Left lung (tissue), 14 donors: ENCODE measurements at places on chromosomes 12 and 14. TPM values are rescaled to one million over a fixed set of nuclear protein-coding genes. Genes with fewer than 3 reads are reported as not detected.
A peak's percentile ranks its signal among the peaks of the same experiment; 100 is the strongest.

The PPP1CC gene
- total RNA-seq: 86.8 TPM

The EFS gene
- 17.0 TPM for total RNA-seq

The KCNC2 gene
- total RNA-seq: not detected

The KERA gene
- 0.26 TPM for total RNA-seq

DNA sequence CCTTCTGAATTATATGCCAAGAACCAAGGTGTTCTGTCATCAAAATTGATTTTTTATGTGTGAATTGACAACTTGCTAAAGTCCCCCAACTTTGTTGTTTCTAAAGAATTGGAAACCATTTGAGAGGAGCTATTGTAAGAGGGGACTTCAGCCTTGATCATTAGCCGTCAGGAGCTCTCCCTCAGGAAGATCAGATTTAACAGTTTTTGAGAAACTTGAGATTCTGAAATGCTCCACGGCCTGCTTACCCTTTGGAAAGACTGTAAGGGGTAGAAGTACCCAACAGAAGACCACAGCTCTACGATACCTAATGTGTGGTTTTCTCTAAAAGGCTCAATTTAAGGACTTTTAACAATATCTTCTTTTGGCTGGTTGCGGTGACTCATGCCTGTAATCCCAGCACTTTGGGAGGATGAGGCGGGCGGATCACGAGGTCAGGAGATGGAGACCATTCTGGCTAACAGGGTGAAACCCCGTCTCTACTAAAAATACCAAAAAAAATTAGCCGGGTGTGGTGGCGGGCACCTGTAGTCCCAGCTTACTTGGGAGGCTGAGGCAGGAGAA lies 51.1 kb downstream of the BAZ2A start:
- no peak overlapping the region for H3K4me3 ChIP-seq
- no peak overlapping the region for H3K27ac ChIP-seq
- peaks cover 38% of the 10 kb centered on the region for H3K36me3 ChIP-seq
- DNase-seq: no peak
- H3K27me3 ChIP-seq: no peaks in the 10 kb centered on the region

The GLIPR1L2 gene
- 0.52 TPM for total RNA-seq

The LACRT gene
- not detected for total RNA-seq

- no peak overlapping the region for H3K27ac ChIP-seq
- no peak overlapping the region for H3K4me3 ChIP-seq
- no peak for DNase-seq
- peaks cover 19% of the 10 kb centered on the region for H3K27me3 ChIP-seq
- no peaks in the 10 kb centered on the region for H3K4me1 ChIP-seq
These were observed 15.3 kb upstream of the BCL7A start for GRCh38 chr12:122006186-122006926.

DNA sequence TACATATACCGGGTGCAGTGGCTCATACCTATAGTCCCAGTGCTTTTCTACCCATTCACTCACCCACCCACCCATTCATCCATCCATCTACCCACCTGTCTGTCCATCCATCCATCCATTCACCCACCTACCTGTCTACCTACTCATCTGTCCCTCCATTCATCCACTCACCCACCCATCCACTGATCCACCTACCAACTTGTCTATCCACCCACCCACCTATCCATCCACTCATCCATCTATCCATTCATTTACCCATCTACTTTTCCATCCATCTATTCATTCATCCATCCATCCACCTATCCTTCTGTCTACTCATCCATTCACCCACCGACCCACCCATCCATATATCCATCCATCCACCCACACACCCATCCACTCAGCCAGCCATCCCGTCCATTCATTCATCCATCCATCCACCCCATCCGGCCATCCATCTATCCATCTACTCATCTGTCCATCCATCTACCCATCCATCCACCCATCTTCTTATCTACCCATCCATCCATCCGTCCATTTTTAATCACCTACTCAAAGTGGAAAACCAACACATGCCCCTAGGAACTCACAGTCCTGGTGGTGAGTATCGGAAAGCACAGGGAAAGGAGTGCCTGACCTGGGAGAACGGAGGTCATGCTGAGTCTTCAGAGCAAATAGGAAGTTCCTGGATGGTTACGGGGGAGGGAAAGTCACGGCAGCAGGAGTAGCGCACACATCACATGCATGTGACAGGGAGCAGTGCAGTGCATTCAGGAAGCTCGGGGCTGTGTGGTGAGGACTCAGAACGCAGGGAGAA lies 20.0 kb downstream of the DDX51 start:
- H3K36me3 ChIP-seq: peaks cover 3% of the 10 kb centered on the region
- no peaks in the 10 kb centered on the region for H3K4me1 ChIP-seq
- no peak overlapping the region for H3K27ac ChIP-seq
- H3K4me3 ChIP-seq: no peak overlapping the region

The PDZRN4 gene
- 0.55 TPM for total RNA-seq

- H3K4me3 ChIP-seq: no peak overlapping the region
- no peaks in the 10 kb centered on the region for H3K36me3 ChIP-seq
- peaks cover 11% of the 10 kb centered on the region for H3K4me1 ChIP-seq
- no peak overlapping the region for H3K27ac ChIP-seq
- H3K27me3 ChIP-seq: no peaks in the 10 kb centered on the region
- no peak for DNase-seq
These were observed 33.7 kb upstream of the PPP2R5C start for GRCh38 chr14:101727611-101728366.

The ADAMTS20 gene
- total RNA-seq: not detected

GRCh38 chr12:113929312-113929989 lies 36.7 kb downstream of the RBM19 start:
- no peak overlapping the region for H3K27ac ChIP-seq
- DNase-seq: no peak
- H3K27me3 ChIP-seq: no peaks in the 10 kb centered on the region
- no peak overlapping the region for H3K4me3 ChIP-seq
- H3K4me1 ChIP-seq: peaks cover 3% of the 10 kb centered on the region

DNA sequence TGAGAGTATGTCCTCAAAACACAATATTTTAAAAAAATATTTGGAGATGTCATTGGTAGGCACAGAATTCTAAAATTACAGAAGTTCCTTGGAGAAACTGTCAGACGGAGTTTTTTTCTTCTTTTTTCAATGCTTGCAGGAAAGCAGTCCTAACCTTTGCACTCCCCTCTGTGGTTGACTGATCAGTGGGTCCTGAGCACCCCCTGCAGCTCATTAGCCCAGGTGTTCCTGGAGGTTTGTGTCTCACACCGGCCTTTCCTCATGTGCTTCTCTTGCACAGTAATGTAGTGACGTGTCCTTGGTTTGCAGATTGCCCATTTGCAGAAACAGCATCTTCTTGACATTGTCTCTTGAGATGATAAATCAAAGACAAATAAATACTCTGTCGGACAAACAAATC lies 513.0 kb downstream of the TMEM121 start:
- H3K4me1 ChIP-seq: no peaks in the 10 kb centered on the region
- DNase-seq: no peak
- no peak overlapping the region for H3K4me3 ChIP-seq
- H3K27ac ChIP-seq: no peak overlapping the region
- H3K36me3 ChIP-seq: no peaks in the 10 kb centered on the region

The XRCC3 gene
- 10.7 TPM for total RNA-seq

The SOAT2 gene
- total RNA-seq: not detected

DNA sequence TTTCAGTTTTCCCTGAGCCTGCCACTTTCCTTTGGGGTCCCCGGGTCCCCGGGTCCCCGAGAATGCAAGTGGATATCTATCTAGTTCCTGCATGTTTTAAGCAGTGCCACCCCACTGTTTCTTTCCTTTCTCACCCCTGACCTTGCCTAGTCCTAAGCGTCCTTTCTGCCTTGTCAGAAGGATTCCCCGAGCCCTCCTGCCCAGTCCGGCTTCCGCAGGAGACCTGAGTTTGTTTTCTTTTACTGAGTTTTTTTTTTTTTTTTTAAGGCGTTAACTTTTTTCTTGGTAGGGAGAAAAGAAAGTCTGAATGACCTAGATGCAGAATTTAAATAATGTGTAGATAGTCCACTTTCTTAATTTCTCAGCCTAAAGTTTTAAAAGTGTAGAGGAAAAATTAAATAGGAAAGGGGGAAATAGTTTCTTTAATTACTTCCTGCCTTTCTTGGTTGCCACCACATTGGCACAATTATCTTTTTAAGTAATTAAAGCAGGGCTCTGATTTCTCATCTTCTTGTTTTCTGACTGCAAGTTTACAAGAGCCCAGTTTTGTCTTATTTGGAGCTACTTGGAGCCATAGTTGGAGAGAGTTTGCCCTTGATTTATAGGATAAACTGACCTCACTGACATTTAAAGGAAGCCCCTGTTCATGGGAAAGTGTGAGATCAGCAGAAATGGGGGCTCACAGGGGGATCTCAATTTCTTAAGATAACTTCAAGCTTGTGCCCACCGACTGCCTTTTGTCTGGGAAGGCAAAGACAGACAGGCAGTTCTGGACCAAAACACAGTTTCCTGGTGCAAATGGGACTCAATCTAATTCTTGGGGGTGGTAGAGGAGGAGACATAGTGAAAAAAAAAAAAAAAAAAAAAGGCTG lies 2.9 kb downstream of the PAX9 start:
- no peak for DNase-seq
- H3K36me3 ChIP-seq: no peaks in the 10 kb centered on the region
- H3K4me1 ChIP-seq: peaks cover 35% of the 10 kb centered on the region
- H3K27me3 ChIP-seq: peaks cover 100% of the 10 kb centered on the region

GRCh38 chr12:21769307-21769706 lies 5.2 kb downstream of the KCNJ8 start:
- peaks cover under 1% of the 10 kb centered on the region for H3K4me1 ChIP-seq
- H3K4me3 ChIP-seq: no peak overlapping the region
- DNase-seq: no peak
- H3K27me3 ChIP-seq: no peaks in the 10 kb centered on the region
- no peaks in the 10 kb centered on the region for H3K36me3 ChIP-seq
- no peak overlapping the region for H3K27ac ChIP-seq

GRCh38 chr12:99611599-99611998 lies 36.0 kb upstream of the GARIN6 start:
- no peak for DNase-seq
- H3K36me3 ChIP-seq: no peaks in the 10 kb centered on the region
- no peaks in the 10 kb centered on the region for H3K27me3 ChIP-seq
- H3K4me1 ChIP-seq: no peaks in the 10 kb centered on the region

GRCh38 chr12:9719790-9720189 lies 13.1 kb downstream of the CLECL1 start:
- no peaks in the 10 kb centered on the region for H3K4me1 ChIP-seq
- H3K4me3 ChIP-seq: no peak overlapping the region
- no peaks in the 10 kb centered on the region for H3K27me3 ChIP-seq

- no peak for DNase-seq
- H3K27ac ChIP-seq: no peak overlapping the region
- H3K4me1 ChIP-seq: no peaks in the 10 kb centered on the region
- H3K27me3 ChIP-seq: no peaks in the 10 kb centered on the region
- no peaks in the 10 kb centered on the region for H3K36me3 ChIP-seq
- H3K4me3 ChIP-seq: no peak overlapping the region
These were observed 1458.9 kb upstream of the FLRT2 start for GRCh38 chr14:84071061-84071460.

GRCh38 chr14:75714991-75715390 lies 53.9 kb downstream of the TTLL5 start:
- no peak for DNase-seq
- H3K4me1 ChIP-seq: peaks cover 22% of the 10 kb centered on the region
- peaks cover 8% of the 10 kb centered on the region for H3K36me3 ChIP-seq
- H3K27me3 ChIP-seq: no peaks in the 10 kb centered on the region
- no peak overlapping the region for H3K27ac ChIP-seq

- no peak overlapping the region for H3K27ac ChIP-seq
- no peaks in the 10 kb centered on the region for H3K4me1 ChIP-seq
- no peak overlapping the region for H3K4me3 ChIP-seq
- no peaks in the 10 kb centered on the region for H3K27me3 ChIP-seq
These were observed 34.5 kb downstream of the USP44 start for GRCh38 chr12:95516757-95517156.

DNA sequence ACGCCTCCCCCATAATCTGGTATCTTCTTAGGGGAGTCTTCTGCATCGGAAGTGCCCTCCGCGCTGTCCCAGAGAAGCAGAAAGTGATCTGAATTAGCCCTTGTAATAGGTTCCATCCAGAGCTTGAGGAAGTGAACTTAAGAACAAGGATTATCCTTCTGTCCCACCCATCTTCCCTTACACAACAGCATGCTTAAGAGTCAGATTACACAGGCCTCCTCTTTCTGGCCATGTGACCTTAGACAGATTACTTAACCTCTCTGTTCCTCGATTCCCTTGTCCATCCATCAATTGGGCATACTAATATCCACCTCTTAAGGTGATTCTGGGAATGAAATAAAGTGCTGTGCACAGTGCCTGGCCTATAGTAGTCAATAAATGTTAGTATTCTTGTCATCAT lies 11.4 kb downstream of the CABP1 start:
- H3K4me3 ChIP-seq: no peak overlapping the region
- no peak for DNase-seq
- no peaks in the 10 kb centered on the region for H3K36me3 ChIP-seq

The SLC10A1 gene
- not detected for total RNA-seq

The TFCP2 gene
- total RNA-seq: 24.1 TPM

DNA sequence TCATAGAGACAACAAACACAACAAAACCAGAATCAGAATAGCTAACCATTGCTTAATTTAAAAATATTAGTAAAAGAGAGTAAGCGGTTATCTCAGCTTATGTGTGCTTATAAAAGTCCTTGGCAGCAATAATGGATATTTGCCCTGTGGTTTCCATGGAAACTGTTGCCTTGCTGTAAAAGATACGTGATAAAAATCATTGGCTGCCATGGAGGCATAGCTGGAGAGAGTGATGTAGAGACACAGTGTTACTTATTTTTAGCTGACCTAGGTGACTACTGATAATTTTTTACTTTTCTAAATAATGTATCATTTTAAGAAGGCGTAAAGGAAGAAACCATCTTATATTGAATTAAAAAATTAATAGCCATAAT lies 92.9 kb downstream of the ERC1 start:
- H3K27me3 ChIP-seq: no peaks in the 10 kb centered on the region
- no peaks in the 10 kb centered on the region for H3K4me1 ChIP-seq
- H3K36me3 ChIP-seq: no peaks in the 10 kb centered on the region
- H3K4me3 ChIP-seq: no peak overlapping the region
- DNase-seq: peak; percentile 71

- H3K27me3 ChIP-seq: peaks cover 22% of the 10 kb centered on the region
- H3K27ac ChIP-seq: no peak overlapping the region
- H3K36me3 ChIP-seq: no peaks in the 10 kb centered on the region
- H3K4me3 ChIP-seq: no peak overlapping the region
These were observed 80.8 kb upstream of the BCL11B start for GRCh38 chr14:99352688-99353280.

The MIP gene
- total RNA-seq: not detected

The GPR65 gene
- 11.1 TPM for total RNA-seq

DNA sequence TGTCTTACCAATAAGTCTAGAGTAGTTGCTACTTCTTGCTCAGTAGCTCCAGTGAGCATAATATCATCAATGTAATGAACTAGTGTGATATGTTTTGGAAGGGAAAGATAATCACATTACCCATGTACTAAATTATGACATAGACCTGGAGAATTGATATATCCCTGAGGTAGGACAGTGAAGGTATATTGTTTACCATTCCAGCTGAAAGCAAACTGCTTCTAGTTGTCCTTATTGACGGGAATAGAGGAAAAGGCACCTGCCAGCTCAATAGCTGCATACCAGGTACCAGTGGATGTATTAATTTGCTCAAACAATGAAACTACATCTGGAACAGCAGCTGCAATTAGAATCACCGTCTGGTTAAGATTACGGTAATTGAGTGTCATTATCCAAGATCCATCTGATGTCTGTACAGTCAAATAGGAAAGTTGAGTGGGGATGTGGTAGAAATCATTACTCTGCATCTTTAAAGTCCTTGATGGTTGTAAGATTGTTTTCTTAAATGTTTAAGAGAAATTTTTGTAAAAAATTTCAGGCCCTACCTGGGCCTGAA lies 100.0 kb upstream of the ARHGAP5 start:
- no peaks in the 10 kb centered on the region for H3K36me3 ChIP-seq
- H3K4me3 ChIP-seq: no peak overlapping the region
- DNase-seq: no peak
